Tongue (tissue), 3 donors: ENCODE measurements at places on chromosomes 7 and 10. TPM values are rescaled to one million over a fixed set of nuclear protein-coding genes. Genes with fewer than 3 reads are reported as not detected.

DNA sequence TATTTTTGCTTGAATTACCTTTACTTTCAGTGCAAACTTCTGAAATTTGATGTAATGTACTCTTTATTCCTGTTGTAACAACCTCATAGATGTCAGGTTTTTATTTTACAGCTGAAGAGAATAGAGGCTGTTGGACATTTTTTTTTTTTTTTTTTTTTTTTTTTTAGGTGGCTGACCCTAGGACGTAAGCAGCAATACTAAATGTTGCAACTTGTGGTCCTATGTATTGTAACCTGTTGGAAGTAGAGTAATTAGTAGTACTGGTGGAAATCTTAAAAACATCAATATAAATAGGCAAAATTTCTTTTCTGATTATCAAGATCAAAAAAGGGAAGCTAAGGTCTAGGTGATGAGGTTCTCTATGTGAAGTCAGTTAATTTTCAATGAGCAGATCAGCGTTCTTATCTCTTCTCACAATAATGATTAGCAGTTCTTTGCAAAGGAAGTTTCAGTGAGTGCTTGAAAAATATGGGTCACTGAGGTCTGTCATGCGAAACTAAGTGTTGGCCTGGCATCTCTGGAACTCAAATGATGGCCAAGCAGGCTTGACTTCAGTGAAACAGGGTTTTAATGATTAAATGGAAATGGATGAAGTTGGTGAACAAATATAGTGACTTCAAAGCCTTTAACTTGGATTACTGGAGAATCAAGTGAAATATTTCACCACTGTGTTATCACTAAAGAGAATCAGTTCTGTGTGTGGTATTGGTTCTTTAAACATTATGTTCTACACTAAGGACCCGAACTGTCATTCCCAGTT, 42.7 kb downstream of the BICC1 start:
- DNase-seq: no peak

BAIAP2L1 gene
- 6.5 TPM for total RNA-seq

- DNase-seq: no peak
Measured at GRCh38 chr7:132650498-132650897, 74.2 kb upstream of the PLXNA4 start.

DNA sequence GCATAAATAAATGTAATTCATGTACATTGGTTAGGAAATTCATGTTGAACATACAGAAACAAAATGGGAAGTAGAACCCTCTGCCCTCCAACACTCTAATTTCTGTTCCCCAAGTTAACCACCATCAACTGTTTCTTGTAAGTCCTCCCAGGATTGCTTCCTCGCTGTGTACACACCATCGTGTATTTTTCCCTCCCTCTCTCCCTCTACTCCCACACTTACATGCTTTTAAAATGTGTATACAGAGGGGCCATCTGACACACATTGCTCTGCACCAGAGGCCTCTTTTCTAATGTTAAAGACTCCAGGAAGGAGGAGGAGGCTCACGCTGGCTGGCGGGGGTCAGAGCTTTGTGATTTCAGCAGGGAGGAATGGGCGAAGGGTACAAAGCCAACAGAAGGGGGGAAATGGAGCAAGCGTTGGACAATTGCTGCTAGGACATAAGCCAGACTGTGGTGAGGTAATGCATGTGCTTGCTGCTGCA, 1.9 kb upstream of the EPHA1 start:
- DNase-seq: peak; percentile 79

IFIT1B gene
- 0.92 TPM for total RNA-seq

DNA sequence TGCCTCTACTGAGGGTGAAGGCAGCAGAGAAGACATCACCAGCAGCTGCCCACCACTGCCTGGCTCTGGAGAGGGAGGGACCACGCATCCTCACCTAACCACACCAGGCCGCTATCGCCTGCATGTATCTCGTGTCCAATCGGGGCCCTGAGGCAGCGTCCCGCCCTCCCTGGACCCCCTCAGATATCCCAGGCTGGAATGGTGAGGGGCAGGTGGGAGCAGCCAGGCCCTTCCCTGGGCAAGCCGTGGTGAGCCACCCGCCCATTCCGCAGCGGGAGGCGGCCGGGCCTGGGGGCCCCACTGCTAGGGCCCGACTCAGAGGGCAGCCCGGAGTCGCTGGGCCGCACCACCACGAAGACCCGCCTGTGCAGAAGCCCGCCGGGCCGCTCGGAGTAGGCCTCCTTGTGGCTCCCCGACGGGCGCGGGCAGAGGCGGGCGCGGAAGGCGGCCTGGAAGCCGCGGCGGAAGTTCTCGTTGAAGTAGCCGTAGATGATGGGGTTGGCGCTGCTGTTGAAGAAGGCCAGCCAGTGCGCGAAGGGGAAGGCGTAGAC, 21.6 kb upstream of the PPA1 start:
- DNase-seq: no peak

DNA sequence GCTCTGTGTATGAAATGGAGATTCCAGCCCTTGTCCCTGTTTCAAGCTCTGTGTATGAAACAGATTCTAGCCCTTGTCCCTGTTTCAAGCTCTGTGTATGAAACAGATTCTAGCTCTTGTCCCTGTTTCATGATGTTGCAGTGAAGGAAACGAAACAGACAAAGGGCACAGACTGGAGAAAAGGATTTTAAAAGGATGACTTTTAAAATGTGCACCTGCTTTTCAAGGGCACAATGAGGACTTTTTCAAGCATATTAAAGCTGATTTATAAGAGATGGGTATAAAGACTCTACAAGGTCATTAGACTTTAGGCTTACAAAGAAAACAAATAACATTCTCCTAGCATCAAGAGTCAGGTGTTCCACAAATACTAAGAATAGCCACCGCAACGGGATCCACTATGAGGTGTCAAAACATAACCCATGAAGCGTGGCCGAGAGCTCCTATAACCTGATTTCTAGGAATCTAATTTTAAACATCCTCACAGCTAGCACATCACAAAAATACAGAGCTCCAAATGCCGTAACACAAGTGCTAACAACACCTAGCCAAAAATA, 29.0 kb downstream of the DIP2C start:
- DNase-seq: no peak

- DNase-seq: no peak
Measured at GRCh38 chr10:79492256-79492655, 20.1 kb upstream of the EIF5AL1 start.

DNA sequence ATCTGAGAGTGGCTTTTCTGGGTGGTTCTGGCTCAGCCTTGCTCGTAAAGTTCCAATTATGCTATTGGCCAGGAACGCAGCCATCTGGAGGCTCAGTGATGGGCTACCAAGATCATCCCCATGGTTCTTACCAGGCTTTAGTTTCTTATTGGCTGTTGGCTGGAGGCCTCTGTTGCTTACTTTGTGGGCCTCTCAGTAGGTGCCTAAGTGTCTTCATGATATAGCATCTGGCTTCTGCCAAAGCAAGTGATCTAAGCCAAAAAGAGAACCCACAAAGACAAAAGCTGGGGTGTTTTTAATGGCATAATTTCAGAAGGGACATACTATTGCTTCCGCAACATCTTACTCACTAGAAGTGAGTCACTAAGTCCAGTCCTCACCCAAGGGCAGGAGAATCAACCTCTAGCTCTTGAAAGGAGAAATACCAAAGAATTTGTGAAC, 132.0 kb upstream of the MDFIC start:
- DNase-seq: no peak

FAS gene
- total RNA-seq: 31.9 TPM

DNA sequence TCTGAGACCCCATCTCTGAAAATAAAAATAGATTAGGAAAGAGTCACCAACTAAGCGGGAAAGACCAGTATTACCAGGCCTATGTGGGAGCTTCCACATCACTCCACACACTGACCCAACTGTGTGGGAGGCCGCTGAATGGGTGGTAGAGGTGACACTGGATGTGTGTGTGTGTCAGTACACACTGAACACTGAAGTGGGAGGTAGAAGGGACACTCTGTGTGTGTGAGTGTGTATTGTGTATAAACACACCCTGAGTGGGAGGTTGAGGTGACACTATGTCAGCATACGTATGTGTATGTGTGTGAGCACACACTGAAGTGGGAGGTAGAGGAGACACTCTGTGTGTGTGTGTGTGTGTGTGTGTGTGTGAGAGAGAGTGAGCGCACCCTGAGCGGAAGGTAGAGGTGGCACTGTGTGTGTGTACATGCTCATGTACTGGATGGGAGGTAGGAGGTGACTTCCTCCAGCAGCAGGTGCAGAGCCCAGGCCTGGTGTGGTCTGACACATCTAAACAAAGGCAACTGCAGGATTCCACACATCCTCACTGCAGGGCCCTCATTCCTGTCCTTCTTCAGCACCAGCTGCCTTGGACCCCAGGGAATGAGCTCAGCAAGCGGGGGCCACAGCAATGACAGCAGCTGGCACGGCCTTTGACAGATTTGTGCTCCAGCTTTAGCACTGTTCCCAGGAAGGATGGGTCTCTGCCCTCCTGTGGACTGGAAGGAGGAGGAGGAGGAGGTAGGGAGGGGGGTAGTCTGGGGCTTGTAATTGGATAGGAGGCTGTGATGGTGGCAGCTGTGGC, 26.5 kb upstream of the RBM20 start:
- DNase-seq: peak; percentile 93

GRCh38 chr10:129852829-129853561, 111.1 kb downstream of the EBF3 start:
- peak; percentile 42 for DNase-seq

ABCB1 gene
- total RNA-seq: 2.4 TPM

DNA sequence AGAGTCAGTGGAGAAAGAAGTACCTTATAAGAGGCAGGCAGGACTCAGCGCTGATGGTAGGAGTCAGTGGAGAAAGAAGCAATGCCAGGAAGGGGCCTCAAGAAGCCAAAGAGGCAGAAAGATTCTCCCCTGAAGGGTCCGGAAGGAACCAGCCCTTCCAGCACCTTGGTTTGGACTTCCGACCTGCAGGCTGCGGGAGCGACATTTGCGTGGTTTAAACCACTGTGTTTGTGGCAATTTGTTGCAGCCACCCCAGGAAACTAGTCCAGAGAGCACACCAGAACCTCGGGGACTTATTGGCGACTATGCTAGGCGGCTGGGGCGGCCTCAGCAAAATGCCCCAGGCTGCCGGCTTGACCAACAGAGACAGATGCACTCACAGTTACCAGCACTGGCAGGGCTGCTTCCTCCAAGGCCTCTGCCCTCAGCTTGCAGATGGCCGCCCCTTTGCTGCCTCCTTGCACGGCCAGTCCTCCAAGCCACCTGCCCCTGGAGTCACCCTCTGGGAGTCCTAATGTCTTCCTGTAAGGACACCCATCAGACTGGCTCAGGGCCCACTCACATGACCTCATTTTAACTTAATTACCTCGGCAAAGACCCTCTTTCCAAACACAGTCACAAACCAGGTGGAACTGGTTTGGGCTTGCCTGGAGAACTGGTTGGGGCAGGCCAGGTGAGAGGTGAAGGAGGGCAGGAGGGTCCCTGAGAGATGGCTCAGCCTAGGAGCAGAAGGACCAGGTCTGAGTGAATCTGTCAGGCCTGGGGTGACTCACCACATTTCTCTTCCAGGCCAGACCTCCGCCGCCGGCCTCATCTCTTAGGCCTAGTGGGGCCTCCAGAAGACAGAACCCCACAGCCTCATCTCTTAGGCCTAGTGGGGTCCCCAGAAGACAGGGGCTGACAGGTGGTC, 26.1 kb downstream of the CALML3 start:
- DNase-seq: no peak

SHTN1 gene
- 6.4 TPM for total RNA-seq

- no peak for DNase-seq
Measured at GRCh38 chr10:132593389-132593788, 55.8 kb downstream of the INPP5A start.

EBLN1 gene
- not detected for total RNA-seq

DNA sequence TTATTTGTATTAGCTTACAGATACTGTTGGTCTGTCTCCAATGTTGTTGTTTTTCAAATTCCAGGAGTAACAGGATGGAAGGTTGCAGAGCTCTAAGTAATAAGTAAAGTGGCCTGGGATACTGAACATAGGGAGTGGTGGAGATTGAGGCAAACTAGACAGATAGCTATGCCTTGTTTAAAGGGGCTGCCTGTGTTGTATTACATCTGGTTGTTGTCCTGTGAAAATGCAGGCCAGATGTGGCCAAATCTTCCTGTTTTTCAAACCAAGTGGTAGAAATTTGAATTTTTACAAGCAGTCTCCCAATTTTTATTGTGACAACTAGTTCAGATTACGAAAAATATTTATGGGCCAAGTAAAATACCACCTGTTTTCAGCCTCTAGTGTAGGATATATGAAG, 33.5 kb downstream of the BICC1 start:
- no peak for DNase-seq

DNA sequence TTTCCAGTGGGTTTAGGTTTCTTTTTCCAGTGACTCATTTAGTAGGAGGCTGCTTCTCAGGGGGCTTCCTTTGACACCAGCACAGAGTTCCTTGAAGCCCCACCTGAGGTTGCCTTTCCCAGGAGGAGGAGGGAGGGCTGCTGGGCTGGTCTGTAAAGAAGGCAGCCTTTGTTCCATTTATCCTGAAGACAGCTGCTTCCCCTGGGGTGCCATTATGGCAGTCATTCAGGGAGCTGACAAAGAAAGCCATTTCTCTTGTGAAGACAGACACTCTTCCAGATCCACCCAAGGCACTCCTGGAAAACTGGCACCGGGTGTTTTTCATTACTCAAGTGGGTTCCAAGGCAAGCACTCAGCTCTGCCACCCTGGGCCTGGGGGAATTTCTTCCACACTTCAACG, 54.0 kb downstream of the MTURN start:
- no peak for DNase-seq

- DNase-seq: no peak
Measured at GRCh38 chr7:26782501-26782900, 81.9 kb downstream of the SKAP2 start.

GRCh38 chr10:103757531-103758293, 97.7 kb downstream of the SH3PXD2A start:
- peak; percentile 55 for DNase-seq

PAX4 gene
- total RNA-seq: not detected

SDK1 gene
- total RNA-seq: 9.9 TPM

- no peak for DNase-seq
Measured at GRCh38 chr7:95095259-95095965, 188.0 kb downstream of the PPP1R9A start.

GRCh38 chr10:69516316-69516715, 56.9 kb downstream of the NEUROG3 start:
- no peak for DNase-seq

STRIP2 gene
- total RNA-seq: 16.8 TPM

GRCh38 chr7:117862378-117862777, 10.9 kb downstream of the CTTNBP2 start:
- no peak for DNase-seq

HOGA1 gene
- 7.3 TPM for total RNA-seq

DNA sequence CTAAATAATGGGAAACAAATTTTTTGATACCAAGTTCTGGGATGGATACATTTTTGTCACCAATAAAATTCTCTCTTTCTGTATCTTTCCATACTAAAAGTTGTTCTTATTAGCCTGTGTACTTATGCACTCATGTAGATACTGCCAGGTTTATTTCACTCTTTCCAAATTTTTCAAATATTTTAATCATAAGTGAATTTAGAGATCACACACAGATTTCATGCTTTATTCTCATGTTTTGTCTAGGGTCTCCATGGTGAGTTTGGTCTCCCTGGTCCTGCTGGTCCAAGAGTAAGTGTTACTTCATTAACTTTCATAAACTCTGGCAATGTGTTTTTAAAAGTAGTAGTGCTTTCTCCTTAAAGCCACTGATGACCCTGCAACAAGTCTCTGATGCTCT, 20.3 kb downstream of the COL1A2 start:
- no peak for DNase-seq

GRCh38 chr10:86957471-86958115, at the start of gene MMRN2:
Gene MMRN2 (minus strand): TSS chr10:86957615. CDS start chr10:86957541, 74 bp downstream.
- no peak for DNase-seq

GRCh38 chr10:60434418-60435046, 44.9 kb upstream of the ANK3 start:
- DNase-seq: peak; percentile 82

GRCh38 chr10:30056767-30057355, 2.5 kb downstream of the JCAD start:
- no peak for DNase-seq
